ENCODE measurements at places on chromosomes 11 and 22.
A peak's percentile ranks its signal among the peaks of the same experiment; 100 is the strongest.

GRCh38 chr11:32939046-32939445, 46.4 kb downstream of the QSER1 start:
- no peak for DNase-seq

DNA sequence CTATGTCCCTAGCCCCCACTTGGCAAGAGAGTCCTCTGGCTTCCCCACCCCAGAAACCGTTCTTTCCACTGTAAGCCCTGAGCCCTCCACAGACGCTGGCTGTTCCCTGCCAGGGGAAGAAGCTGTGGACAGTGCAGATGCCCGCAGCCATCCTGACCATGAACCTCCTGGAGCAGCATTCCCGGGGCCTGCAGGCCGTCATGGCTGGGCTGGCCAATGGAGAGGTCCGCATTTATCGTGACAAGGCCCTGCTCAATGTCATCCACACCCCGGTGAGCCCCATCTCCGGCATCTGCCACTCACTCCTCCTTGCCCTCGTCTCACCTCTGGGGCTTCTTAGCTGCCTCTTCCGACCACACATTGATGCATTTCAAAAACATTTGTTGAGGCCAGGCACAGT, 13.2 kb downstream of the BBS1 start:
- DNase-seq: no peak

- DNase-seq: no peak
Observed at GRCh38 chr11:85680897-85681296, 5.1 kb downstream of the CCDC89 start.

- DNase-seq: no peak
Observed at GRCh38 chr11:11312738-11313137, 40.3 kb downstream of the CSNK2A3 start.

DNA sequence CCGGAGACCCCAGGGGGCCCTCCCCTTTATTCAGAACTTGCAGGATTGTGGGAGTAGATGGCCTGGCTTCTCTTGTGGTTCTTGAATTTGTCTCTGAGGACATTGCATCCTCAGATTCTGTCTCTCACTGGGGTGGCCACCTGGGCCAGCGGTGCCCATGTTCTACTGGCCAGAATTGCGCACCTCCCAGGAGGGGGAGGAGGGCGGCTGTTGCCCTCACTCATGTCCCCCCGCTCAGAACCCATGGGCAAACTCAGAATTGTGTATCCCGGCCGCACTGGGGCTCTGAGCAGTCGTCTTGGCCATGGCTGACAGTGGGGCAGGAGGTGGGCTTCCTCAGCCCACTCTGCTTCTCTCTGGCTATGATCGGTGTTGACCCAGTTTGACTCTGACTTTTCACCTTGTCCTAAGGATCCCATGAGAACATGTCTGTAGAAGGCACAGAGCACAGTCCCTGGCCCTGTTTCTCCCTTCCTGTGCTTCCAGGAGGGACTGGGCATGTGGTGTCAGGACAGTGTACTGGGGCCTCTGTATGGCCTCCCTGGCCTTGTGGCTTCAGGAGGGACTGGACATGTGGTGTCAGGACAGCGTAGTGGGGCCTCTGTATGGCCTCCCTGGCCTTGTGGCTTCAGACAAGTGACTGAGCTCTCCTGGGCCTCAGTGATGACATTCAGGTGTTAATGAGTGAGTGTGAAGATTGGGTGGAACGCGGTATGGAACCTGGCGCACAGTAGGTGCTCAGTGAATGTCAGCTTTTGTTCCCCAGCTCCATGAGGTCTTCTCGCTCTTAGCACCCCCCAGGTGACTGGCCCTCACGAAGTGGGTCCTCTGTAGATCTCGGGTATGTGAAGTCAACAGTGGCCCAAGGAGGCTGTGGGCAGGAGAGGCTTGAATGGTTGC, 99.3 kb downstream of the TBC1D22A start:
- no peak for DNase-seq

DNA sequence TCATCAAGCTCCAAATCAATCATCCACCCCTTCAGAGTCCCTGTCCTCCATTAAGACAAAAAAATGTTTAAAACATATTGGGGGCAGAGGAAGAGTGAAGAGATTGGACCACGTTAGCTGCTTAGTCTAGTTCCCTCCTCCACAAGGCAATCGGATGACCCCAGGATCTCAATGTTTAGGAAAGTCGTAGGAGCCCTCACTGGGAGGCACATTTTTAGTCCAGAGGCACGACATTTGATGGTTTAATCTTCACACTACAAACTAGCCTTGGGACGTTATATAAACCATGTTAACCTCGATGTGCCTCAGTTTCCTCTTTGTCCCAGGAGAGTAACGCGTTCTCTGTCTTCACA, 588 bp upstream of the FAT3 start:
- no peak for DNase-seq

- DNase-seq: no peak
Observed at GRCh38 chr11:107683807-107684206, 28.0 kb downstream of the SLN start.

DNA sequence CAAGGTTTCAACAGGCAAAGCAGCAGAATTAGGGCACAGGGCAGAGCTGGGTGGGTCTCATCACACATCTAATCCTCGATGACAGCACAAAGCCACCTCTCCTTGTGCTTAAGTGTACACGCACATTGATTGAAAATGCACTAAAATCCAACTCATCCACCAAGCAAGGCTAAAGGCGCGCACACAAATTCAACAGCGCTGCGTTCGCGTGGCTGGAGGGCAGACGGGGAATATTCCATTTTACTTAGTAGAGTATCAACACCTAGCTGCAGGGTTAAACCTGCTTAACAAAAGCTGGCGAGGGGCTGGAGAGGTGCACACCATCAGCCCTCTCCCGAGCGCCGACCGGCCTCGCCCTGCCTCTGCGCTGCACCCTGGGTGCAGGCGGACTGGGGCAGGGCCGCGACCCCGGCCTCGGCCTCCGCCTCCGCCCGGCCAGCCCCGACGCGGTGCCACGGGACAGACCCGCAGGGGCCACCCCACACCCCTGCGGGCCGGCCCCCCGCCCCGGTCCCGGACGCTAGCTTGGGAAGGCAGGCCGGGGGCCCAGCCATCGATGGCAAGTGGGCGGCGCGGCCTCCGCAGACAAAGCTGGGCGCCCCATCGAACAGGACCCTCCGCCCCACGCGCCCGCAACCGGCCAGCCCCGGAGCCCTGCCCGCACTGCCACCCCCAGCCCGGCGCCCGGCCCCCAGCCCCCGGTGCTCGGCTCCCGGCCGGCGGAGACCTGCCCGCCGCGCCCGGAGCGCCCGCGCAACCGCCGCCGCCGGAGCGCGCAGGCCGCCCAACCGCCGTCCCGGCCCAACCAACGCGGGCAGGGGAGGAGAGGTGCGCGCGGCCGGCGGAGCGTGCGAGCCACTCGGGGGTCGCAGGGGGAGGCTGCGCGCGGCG, 929 bp downstream of the PRDM10 start:
- DNase-seq: peak; percentile 17

DNA sequence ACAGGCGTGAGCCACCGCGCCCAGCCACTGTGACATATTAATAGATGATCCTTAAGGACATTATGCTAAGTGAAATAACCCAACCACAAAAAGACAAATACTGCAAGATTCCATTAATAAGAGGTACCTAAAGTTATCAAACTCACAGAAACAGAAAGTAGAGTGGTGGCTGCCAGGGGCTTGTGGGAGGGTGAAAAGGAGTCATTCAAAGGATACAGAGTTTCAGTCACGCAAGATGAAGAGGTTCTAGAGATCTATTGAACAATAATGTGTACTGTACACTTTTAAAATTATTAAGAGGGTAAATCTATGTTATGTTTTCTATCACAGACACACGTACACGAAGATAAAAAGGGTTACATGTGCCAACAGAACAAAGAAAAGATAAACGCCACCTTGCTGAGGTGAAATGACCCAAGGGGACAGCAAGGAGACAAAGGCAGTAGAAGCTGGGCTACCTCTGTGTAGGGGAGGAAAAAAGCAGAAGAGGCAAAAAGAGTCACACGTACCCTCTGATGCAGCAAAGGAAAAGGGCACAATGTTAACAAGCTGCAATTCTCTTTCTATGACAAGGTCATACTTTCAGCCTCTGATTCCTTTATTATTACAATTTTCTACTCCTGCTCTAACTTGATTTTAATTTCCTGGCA, 65.3 kb downstream of the AMBRA1 start:
- no peak for DNase-seq

GRCh38 chr22:38312261-38312800, 4.9 kb downstream of the CSNK1E start:
- DNase-seq: no peak

GRCh38 chr11:102843489-102843888, at the start of gene MMP3:
Gene MMP3 (minus strand): TSS chr11:102843609. CDS start chr11:102843546, 63 bp downstream.
- no peak for DNase-seq

DNA sequence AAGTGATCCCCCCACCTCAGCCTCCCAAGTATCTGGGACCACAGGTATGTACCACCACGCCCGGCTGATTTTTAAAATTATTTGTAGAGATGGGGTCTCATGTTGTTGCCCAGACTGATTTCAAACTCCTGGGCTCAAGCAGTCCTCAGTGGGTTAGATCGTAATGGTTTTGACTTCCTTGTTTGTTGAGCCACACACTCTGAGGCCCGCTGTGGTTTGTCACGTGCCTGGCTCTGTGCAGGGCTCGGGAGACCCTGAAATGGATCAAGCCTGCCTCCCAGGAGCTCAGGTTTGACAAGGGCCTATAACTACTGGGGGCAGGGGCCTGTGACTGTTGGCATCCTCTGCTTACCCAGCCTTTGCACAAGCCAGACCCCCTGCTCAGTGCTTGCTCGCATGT, 68.1 kb downstream of the MPPED1 start:
- DNase-seq: peak; percentile 7

GRCh38 chr22:42680648-42681047, 31.5 kb upstream of the CYB5R3 start:
- no peak for DNase-seq

GRCh38 chr11:91124363-91124762, 901.5 kb upstream of the CHORDC1 start:
- DNase-seq: no peak

GRCh38 chr22:30830907-30831306, 136.2 kb downstream of the OSBP2 start:
- DNase-seq: no peak

DNA sequence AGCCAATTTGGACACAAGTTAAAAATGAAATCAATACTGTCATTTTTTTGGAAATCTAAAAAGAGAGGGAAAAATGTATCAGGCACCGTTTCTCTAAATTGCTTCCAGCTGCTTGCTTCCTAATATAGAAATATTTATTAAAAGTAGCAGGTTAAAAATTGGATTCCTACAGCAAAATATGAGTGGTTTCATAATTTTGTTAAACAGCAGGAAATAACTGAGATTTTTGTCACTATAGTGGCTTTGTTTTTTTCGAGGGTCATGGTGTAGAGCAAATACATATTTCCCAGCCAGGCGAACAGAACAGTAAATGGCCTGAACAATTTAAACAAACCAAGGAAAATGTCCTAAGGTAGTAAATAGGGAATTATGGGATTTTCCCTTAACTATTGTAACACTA, 159.7 kb downstream of the DDX10 start:
- no peak for DNase-seq

GRCh38 chr11:126740846-126741245, 259.7 kb downstream of the KIRREL3 start:
- no peak for DNase-seq

DNA sequence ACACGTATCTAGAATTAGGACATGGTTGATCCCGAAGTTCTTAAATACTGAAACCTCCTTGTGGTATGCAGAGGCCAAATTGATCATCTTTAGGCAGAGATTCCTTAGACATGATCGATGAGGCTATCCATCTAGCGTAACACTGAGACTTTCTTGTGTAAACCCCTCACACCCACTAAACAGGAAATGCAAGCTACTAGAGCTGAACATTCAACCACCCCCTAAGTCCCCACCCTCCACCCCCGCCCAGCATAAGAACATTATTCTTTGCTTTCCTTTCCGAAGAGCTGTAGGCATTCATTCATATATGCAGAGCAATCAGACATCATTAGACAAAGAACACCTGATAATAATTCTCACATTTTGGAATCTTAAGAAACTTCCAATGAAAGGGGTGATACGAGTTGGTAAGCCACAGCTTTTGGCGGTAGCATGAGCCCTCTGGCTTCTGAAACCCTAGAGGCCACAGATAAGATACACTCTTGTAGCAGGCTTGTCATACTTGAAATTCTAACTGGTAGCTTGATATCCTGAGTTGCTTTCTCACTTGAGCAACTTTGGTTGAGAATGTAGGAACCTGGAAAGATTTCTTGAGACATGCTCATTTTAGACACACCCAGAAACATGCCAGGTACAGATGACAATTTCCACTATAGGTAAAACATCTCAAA, 42.2 kb downstream of the FLI1 start:
- DNase-seq: no peak

- DNase-seq: no peak
Observed at GRCh38 chr11:1507381-1508140, 21.0 kb upstream of the MOB2 start.

GRCh38 chr11:115625502-115625901, 121.3 kb upstream of the CADM1 start:
- DNase-seq: no peak

DNA sequence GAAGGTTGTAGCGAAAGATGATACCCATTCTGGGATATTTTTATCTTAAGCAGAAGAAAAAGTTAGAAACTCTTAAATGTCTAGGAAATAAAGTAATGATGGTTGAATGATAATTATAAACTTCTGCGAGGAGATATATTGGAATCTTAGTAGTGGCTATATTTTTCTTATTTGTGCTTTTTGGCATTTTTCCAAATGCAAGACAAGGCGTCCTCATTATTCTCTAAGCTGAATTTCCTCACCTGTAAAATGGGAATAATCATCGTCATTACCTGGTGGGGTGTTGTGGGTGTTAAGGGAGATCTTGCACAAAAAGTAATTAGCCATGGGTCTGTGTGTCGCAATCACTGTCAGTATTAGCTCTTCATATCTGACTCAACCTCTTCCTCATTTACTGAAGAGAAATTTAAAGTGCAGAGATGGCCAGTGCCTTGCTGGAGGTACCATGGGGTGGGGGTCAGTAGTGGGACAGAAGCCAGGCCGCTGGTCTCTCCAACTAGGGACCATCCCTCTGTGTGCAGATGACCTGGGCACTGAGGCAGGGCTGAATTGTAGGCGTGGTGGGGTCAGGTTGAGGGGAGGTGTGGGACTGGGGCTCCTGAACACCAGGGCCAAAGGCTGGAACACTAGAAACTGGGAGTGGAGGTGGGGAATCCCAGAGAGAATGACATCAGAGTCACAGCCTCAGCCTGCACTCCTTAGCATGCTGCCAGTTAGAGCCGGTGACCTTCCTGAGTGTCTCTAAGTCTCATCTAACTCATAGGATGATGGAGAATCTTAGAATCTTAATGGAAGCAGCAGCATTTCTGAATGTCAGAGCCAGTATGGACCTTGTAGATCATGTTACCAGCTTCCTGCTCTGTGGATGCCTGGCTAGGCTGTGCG, 4.1 kb downstream of the PITPNM1 start:
- no peak for DNase-seq

GRCh38 chr22:50011447-50012210, 936 bp downstream of the IL17REL start:
- DNase-seq: no peak

DNA sequence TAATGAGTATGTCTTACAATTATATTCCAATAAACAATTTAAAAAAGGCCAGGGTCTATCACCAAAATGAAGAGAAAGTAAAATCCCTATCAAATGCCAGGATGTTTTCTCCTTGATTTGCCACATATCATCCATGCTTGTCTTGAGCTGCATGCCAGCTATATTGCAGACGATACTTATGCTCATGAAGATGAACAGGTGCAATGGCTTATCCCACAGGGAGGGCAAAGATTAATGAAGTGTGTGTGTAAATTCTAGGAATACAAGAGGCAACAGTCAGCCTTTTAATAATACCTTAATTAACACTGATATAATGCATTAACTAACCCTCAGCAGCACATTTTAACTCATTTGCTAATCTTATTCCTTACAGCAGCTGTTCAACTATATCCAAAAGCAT, 850.5 kb downstream of the KCNA4 start:
- no peak for DNase-seq

Data from pons (tissue), 1 donor.